Stimulated activated CD8-positive, alpha-beta memory T cell treated with anti-CD3 and anti-CD28 coated beads, Interleukin-2, amount 100 ng/mL, for 1 hour (primary cell): ENCODE measurements at places on chromosomes 13 and 19.

- DNase-seq = no peak
These were observed 8.0 kb downstream of the VSIG10L start for GRCh38 chr19:51333836-51334460.

DNA sequence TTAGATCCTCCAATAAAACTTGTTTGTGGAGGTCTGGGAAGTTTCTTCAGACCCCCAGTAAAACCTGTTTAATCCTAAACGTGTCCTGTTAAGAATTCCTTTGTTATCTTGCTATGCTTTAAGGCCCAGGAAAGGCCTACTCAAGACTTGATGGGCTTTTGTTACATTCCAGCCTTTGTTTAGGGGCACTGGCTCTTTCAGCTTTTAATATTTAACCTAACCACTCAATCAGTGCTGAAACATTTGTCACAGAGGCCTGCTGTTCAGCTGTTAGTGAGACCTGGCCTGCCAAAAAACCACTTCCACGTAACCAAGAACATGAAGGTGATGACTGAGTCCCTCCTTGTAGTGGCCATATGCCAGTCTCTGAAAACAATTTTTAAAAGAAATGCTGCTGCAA, 41.7 kb downstream of the PCDH17 start:
- no peak for DNase-seq

GRCh38 chr13:97125810-97126738, 96.1 kb upstream of the MBNL2 start:
- no peak for DNase-seq

DNA sequence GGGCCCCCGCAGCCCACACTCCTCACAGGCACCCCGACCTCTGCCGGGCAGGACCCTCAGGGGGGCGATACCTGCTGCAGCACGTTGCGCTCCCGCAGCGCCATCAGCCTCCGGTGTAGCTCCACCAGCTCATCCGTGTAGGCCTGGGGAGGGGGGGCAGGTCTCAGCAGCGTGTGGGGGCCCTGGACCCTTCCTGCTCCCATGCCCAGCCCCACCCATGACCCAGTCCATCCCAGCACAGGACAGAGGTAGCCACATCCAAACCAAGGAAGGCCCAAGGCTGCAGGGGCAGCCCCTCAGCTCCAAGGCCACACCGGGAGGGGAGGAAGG, 66.5 kb downstream of the MLLT1 start:
- no peak for DNase-seq

GRCh38 chr19:20038358-20039202, 725 bp downstream of the ZNF682 start:
- no peak for DNase-seq
